ENCODE measurements at places on chromosomes 7 and 10.

GRCh38 chr7:7505915-7506314 lies 29.8 kb downstream of the COL28A1 start:
- DNase-seq: no peak

DNA sequence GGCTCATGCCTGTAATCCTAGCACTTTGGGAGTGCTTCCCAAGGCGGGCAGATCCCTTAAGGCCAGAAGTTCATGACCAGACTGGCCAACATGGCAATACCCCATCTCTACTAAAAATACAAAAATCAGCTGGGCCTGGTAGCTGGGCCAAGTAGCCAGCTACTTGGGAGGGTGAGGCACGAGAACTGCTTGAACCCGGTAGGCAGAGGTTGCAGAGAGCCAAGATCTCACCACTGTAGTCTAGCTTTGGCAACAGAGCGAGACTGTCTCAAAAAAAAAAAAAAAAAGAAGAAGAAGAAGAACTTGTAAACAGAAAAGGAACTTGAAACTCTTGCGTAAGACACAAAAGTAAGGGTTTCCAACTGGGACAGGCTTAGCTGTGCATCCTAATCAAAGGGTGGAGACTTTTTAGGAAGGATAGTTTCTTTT lies 5.6 kb upstream of the IFIT2 start:
- peak; percentile 40 for DNase-seq

GRCh38 chr7:16779051-16779450 lies 25.5 kb downstream of the TSPAN13 start:
- DNase-seq: no peak

DNA sequence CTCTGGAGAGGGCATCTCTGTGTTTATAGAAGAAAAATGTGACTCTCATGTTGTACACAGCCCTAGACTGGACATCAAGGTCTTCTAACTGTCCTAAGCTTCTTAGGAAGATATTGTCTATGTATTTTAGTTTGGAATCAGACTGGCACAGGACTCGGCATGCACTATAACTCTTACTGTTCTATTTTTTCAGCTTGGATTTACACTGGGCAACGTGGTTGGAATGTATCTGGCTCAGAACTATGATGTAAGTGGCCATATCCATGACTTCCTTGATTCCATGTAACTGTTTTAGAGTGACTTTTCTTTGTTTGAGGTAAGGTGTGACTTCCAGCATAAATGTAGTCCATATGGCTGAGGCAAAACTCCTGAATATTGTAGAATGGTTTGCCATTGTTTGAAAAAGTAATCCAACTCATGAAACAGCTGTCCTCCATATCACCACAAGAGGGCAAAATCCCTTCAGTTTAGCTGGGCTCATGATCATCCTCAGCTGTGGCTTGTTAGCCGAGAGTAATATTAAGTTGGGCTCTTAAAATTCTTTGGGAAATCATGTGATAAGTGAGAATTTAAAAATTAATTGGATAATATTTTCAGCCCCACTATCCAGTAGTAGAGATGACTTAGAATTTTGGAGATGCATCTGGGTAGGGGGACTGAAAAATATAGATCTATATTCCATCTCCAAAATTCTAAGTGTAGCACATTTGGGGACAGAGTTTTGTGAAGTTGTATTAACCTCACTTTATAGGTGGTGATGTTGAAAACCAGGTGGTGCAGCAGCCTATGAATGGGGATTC lies 10.4 kb downstream of the STMP1 start:
- peak; percentile 77 for DNase-seq

GRCh38 chr7:94368371-94368791 lies 26.3 kb upstream of the COL1A2 start:
- peak; percentile 87 for DNase-seq

GRCh38 chr7:11570922-11571550 lies 261.0 kb downstream of the THSD7A start:
- no peak for DNase-seq

- no peak for DNase-seq
Measured at GRCh38 chr7:117087639-117088396, 134.5 kb downstream of the ST7 start.

DNA sequence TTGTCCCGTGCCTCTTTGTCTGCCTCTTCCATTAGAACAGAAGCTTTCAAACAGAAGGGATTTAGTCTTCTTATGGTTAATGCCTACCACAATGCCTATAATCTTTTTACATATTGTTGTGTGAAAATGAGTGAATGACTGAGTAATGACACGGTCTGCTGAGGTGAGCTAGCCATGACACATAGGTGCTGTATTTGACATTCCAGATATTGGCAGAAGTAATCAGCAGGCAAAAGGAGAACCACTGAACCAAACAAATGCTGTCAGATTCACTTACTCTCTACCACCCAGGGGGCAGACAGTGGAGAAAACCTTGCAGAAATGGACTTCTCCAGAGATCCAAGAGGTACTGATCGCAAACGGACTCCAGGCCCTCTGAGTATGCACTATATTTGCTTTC lies 377.2 kb upstream of the VWC2 start:
- no peak for DNase-seq

GRCh38 chr10:72310636-72311035 lies 36.9 kb downstream of the DDIT4 start:
- DNase-seq: peak; percentile 38

DNA sequence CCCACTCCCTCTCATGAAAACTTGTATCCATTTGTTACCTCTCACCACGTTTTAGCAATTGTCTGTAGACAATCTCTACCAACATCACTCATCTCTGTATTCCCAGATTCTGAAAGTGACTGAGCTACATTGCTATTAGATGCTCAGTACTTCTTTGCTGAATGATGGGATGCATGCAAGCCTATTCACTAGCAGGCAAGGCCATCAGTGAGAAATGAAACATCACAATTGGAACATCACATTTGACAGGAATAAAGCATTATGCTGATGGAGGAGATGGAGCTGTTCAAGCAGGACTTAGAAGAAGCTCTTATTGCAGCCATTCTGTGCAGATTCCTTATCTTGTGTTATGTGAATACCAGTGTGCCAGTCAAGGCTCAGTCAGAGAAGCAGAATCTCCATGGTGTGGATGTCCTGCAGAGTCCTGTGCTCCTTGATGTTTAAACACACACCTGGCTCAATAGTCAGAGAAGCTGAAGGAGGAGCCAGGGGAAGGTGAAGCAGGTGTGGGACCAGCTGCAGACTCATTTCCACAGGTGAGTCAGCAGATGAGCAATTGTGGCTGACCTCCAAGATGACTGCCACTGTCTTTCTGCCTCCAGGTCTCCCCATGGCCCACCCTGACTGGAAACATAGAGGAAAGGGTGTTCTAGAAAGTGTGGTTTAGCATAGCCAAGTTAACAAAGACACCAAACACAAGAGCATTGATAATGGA lies 965.5 kb downstream of the GRID1 start:
- DNase-seq: no peak

GRCh38 chr7:46653848-46654247 lies 732.8 kb upstream of the IGFBP3 start:
- no peak for DNase-seq

DNA sequence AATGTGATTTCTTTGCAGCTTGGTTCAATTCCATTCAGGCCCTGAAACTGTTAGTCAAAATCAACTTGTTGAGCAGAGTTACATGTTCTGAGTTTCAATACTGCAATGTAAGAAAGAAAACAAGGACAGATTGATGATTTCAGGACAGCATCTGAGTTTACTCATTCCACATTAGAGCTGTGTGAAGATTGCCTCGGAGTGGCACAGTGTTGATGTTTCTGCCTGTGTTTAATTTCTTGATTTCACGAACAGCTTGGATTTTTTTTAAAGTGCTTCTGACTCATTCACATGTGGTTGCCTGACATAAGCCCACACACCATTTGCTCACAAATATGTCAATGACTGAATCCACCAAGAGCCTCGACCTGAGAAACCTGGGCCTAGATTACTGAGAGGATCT lies 101.2 kb upstream of the PARD3 start:
- DNase-seq: no peak

DNA sequence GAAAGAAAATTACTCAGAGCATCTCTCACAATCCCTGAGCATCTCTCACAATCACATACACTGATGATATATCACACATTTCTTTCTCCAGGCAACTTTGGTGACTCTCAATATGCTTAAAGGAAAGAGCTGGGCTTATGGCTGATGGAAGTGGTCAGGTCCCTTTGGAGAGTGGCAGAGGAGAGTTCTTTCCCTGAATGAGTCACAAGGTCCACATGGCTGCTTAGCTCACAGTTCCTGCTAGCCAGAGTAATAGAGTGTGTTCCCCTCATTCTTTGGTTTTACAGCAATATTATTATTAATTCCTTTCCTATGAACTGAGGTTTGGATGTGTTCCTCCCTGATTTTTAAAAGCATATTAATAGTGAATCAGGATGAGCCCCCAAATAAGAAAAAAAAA lies 287.4 kb downstream of the C7orf25 start:
- no peak for DNase-seq

- DNase-seq: no peak
Measured at GRCh38 chr7:27300421-27300820, 57.8 kb downstream of the EVX1 start.

DNA sequence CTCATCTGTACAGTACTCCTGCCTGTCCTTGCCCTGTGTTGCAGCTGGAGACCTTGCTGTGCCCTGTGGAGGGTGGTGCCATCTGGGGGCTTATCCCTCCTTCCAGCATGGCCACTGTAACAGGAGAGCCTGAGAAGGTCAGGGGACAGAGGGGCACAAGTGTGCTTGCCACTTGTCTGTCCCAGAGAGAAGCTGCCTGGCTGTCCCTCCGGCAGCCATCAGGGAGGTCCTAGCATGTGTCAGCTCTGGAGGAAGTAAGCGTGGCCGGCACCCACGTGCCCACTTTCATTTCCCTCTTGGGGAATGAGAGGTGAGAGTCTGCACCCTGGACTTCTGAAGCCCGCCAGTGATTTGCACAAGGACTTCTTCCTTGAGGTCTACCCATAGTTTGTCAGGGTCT lies 97.0 kb upstream of the PPIF start:
- no peak for DNase-seq

DNA sequence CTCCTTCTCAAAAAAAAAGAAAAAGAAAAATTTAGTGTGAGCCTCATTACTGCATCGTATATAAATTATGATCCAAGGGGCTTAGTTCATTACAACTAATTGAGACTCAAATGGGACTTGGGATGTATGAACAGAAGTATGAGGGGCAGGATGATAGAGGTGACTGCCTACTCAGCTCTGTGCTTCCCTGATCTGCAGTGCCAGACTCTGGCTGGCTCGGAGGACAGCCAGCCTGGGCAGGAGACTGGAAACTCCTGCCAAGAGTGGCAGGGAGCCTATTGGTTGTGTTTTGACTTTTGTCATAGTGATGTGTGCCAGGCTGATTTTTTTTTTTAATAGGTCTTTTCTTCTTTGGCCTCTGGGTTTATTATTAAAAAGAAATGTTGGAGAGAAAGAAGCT lies 73.8 kb upstream of the GTF2IRD1 start:
- DNase-seq: no peak

GRCh38 chr10:30963992-30964930 lies 67.4 kb downstream of the ZNF438 start:
- DNase-seq: no peak

GRCh38 chr10:63430091-63430998 lies 35.4 kb downstream of the JMJD1C start:
- DNase-seq: peak; percentile 43

GRCh38 chr10:33154590-33154989 lies 179.9 kb downstream of the NRP1 start:
- no peak for DNase-seq

- DNase-seq: no peak
Measured at GRCh38 chr7:77837966-77838365, 39.4 kb downstream of the PHTF2 start.

DNA sequence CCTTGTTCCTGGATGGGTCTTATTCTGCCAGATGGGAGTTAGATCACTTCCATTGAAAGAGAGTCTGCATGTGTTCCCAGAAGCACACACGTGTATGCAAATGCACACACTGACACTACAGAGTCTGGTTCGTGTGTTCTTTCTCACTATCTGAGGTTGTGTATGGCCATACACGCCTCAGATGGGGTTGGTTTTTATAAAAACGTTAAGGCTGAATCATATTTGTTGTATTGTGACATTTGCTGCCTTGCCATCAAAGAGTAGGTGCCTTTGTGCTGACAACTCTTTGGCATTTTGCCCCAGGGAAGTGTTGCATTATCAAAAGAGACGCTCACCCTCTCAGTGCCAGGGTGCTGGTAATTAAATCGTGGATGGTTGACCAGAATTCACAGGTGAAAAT lies 37.7 kb upstream of the HDAC9 start:
- no peak for DNase-seq

GRCh38 chr7:131625817-131626372 lies 69.5 kb upstream of the PODXL start:
- peak; percentile 37 for DNase-seq

GRCh38 chr10:60283397-60283796 lies 106.3 kb downstream of the ANK3 start:
- DNase-seq: no peak

- DNase-seq: no peak
Measured at GRCh38 chr7:41207141-41207540, 495.7 kb downstream of the INHBA start.

GRCh38 chr10:329361-330099 lies 194.3 kb downstream of the ZMYND11 start:
- peak; percentile 96 for DNase-seq

DNA sequence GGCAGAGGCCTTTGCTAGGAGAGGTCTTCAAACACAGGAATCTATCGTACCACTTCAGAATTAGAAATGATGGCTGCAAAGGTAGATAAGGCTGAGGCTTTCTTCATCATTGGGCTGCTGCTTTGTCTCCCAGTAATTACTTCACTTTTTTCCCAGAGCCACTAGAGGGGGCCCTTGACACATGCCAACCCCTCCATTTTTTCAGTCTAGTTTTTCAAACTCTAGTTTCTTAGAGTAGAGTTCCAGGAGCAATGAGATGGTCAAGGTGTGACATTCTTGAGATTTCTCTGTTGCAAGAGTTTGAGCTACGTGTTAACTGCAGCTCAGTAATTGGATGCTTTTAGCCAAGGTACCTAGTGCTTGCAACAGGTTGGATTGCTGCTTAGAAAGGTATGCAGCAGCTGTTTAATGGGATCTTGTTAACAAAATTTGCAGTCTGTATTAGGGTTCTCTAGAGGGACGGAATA lies 33.8 kb upstream of the RBM20 start:
- DNase-seq: no peak

GRCh38 chr10:89238956-89239644 lies 12.5 kb downstream of the LIPA start:
- DNase-seq: no peak

GRCh38 chr7:145951566-145951965 lies 165.0 kb upstream of the CNTNAP2 start:
- no peak for DNase-seq

GRCh38 chr10:110361800-110362456 lies 57.2 kb upstream of the SMNDC1 start:
- no peak for DNase-seq

DNA sequence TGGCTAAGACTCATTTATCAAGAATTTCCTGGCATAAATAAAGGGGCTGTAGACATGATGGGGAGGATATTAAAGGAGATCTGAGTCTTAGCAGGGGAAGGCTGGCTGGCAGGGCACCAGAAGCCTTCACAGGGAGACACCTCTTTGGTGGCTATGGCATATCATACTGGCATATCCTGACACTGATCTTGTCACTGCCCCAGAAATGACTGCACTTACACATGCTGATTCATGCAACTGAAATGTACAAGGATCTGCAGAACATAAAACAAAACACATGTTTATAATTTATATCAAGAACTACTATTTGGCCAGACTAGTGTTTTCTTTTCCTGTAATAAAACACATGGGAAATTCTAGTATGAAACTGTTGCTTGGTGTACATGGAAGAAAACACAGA lies 5.5 kb upstream of the LIPN start:
- no peak for DNase-seq

Measured in stomach (tissue), 19 donors.